Natural killer cell treated with Interleukin-12 subunit alpha and Interleukin-12 subunit beta and Interleukin-15 and Interleukin-18, amount 100 ng/mL, for 72 hours (primary cell): ENCODE measurements at places on chromosomes 4 and X. TPM values are rescaled to one million over a fixed set of nuclear protein-coding genes. Genes with fewer than 3 reads are reported as not detected.

The SPINK2 gene
- not detected for total RNA-seq

The SHROOM4 gene
- not detected for total RNA-seq

The CFAP99 gene
- not detected for total RNA-seq

The EGFL6 gene
- total RNA-seq = 5.0 TPM

The CTAG2 gene
- total RNA-seq = not detected

The ZCCHC12 gene
- total RNA-seq = not detected

The F8A3 gene
- 46.4 TPM for total RNA-seq

The SHOX gene
- not detected for total RNA-seq

The GAGE1 gene
- total RNA-seq = not detected

The FAAH2 gene
- 1.1 TPM for total RNA-seq

The CFP gene
- total RNA-seq = 0.71 TPM

The SSX4B gene
- total RNA-seq = not detected

The PRDM5 gene
- not detected for total RNA-seq

The SCRG1 gene
- not detected for total RNA-seq

The DCAF12L1 gene
- not detected for total RNA-seq

The SNCA gene
- 19.8 TPM for total RNA-seq

The PACRGL gene
- 14.8 TPM for total RNA-seq

The LRRC66 gene
- not detected for total RNA-seq

The ABCD1 gene
- 7.4 TPM for total RNA-seq

The SCD5 gene
- 5.6 TPM for total RNA-seq

The AR gene
- not detected for total RNA-seq

The TRO gene
- total RNA-seq = 3.0 TPM

The TFDP3 gene
- total RNA-seq = not detected

The CYSLTR1 gene
- total RNA-seq = 7.3 TPM

The MGARP gene
- total RNA-seq = not detected

The RAB9B gene
- total RNA-seq = 0.22 TPM

The KIT gene
- total RNA-seq = 2.1 TPM

The RPA4 gene
- total RNA-seq = 4.0 TPM

The PTCHD1 gene
- total RNA-seq = not detected

The RASGEF1B gene
- total RNA-seq = 18.5 TPM

The BMP3 gene
- total RNA-seq = not detected
